Urinary bladder (tissue), 4 donors: ENCODE measurements at places on chromosomes 6 and 20. TPM values are rescaled to one million over a fixed set of nuclear protein-coding genes. Genes with fewer than 3 reads are reported as not detected.

The FAM184A gene
- 2.3 TPM for polyA plus RNA-seq

The CLDN20 gene
- polyA plus RNA-seq, result 0.06 TPM

The LY6G6D gene
- 1.7 TPM for polyA plus RNA-seq

- no peak for DNase-seq
Observed at GRCh38 chr6:108888052-108888451, 39.8 kb downstream of the ARMC2 start.

DNA sequence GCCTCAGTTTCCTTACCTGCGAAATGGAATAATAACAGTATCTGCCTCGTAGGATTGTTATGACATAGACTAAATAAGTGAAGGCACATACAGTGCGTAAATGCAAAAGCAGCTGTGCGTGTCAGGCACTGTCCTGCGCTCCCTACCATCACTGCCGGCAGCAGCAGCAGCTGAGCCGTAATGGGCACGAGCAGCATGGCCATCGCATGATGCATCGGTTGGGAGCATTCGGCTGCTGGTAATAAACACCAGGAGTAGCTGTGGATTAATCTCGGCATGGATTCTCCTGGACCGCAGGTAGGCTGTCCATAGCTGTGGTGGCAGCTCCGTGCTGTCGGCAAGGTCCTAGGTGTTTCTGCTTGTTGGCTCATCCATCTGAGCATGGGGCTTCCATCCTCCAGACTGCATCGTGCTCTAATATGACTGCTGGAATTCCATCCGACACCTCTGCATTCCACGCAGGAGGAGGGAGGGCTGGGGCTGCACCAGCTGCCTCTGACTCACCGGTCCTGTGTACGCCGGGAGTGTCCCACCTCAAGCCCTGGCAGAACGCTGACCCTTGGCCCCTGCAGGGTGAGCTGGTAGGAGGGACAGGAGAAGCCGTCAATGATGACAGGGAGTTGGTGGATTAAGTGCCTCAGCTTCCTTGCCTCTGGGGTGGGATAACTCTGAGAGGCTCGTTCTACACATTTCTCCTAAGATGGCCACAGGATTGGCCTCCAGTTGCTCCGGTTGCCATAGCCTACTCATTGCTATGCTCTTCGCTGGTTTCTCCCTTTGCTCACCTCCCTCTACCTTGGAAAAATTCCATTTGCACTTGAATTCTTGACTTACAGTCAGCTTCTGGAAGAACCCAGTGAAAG, 100.9 kb upstream of the PMEPA1 start:
- DNase-seq, result no peak

GRCh38 chr20:41616228-41616627, 1.9 kb downstream of the CHD6 start:
- DNase-seq, result no peak

DNA sequence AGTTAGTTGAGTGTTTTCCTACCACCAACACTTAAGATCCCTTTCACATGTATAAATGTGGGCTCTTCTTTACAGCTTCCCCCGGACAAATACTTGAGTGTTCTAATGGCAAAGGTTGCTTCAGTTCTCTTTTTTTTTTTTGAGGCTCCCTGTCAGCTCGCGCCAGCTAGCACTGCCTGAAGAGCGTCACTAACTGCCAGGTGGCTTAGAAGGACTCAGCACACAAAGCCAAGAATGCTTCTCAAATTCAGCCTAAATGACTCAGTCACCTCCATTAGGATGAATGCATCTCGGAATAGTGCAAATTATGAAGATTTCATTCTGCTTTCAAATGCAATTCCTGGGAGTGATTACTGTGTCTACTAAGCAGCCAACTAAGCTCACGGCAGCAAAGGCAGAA, 150.7 kb upstream of the BTBD3 start:
- no peak for DNase-seq

The DNAAF9 gene
- 18.5 TPM for polyA plus RNA-seq
